Stimulated activated CD8-positive, alpha-beta memory T cell treated with anti-CD3 and anti-CD28 coated beads, Interleukin-15, amount 100 ng/mL, for 24 hours (primary cell): ENCODE measurements at places on chromosomes 7 and 10.
A peak's percentile ranks its signal among the peaks of the same experiment; 100 is the strongest.

DNA sequence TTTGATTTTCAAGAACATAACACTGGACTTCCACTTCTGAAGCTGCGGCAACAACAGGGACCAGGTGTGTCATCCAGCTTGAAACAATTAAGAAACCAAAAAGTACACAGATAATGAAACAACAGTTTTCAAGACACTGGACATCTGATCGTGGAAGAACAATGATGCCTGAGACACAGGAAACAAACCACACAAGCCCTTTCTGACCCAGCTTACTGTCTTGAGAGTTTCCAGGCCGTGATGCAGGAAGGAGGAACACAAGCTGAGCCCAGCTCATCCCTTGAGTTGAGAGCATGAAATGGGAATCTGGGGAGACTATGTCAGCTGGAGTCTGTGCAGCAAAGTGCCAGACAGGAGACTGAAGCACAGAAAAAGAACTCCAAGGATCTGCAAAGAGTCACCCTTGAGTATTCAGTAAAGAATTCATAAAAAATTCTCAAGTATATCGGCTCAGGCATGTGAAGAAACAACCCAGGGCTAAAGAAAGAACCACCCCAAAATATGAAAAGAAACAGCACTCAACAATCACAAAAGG is 91.6 kb downstream of the RNF32 start:
- no peak for DNase-seq

DNA sequence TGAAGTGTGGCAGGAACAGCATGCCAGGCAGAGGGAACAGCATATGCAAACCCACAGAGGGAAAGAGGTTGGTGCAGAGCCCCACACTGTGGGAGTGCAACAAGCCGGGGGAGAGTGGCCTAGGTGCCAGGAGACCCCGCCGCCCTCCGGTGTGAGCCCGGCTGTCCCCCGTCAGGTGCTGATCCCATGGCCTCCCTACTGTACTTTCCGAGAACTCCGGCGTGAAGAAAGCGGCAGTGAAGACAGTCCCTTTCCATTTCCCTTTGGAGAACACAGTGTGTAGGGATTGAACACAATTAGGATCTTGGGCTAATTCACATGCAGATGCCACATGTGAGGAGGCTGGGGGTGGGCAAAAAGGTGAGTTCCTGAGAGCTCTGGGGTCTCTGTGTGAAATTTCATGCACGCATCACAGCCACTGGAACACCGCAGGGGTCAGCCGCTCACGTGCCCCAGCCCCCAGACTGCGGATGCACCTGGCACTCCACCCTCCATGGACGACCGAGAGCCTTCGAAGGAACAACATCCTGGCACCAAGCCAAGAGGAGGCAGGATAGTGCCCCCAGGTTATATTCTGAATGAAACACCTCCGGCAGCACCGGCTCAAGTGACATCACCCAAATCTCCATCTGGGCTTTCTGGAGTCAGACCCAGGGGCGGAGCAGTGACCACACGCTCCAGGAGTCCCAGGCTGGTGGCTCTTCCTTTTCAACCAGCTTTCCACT is 82.1 kb upstream of the PPP2R2D start:
- DNase-seq: no peak

GRCh38 chr7:47474937-47475879 is 106.7 kb downstream of the TNS3 start:
- no peak for DNase-seq

DNA sequence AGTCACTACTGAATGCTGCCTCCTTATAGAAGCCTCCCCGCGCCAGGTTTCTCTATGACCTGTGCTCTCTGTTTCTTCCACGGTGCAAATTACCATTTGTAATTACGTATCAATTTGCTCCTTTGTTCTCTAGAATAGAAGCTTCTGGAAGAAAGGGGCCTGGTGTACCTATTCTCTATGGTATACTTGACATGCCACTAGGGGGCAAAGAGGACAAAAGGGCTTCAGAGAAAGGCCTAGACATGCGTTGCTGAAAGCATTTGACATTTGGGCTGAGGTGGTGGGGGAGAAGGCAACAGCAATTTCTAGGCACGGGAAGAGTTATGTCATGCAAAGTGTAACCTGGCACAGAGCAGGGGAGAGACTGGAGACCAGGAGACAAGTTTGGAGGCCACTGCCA is 148.7 kb downstream of the WDR11 start:
- no peak for DNase-seq

GRCh38 chr10:119555178-119555784 is 12.8 kb upstream of the RGS10 start:
- DNase-seq: no peak

DNA sequence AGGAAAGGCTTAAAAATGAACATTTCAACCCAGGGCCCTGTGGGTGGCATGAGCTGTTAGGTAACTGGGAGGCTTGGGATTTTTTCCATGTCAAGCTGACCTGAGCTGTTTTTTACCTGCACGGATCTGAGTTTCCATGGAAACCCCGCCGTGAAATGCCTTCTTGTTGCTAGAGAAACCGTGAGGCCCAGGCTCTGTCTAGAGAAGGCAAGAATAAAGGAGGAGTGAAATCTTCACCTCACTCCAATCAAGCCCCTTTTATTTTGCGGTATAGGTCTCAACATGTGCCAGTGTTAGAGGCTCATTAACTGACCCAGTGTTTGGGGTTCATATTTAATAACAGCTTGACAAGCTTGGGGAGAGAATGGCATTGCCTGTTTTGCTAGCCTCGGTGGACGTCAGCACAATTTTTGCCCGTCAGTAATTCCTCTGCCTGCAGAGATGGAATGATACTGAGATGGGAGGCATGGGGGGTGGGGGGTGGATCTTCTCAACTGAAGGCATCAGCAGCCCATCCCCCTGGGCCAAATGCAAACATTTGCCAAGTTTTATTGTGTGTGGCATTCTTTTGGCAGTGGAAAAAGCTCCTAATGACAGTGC is 48.9 kb upstream of the PDCD4 start:
- no peak for DNase-seq

DNA sequence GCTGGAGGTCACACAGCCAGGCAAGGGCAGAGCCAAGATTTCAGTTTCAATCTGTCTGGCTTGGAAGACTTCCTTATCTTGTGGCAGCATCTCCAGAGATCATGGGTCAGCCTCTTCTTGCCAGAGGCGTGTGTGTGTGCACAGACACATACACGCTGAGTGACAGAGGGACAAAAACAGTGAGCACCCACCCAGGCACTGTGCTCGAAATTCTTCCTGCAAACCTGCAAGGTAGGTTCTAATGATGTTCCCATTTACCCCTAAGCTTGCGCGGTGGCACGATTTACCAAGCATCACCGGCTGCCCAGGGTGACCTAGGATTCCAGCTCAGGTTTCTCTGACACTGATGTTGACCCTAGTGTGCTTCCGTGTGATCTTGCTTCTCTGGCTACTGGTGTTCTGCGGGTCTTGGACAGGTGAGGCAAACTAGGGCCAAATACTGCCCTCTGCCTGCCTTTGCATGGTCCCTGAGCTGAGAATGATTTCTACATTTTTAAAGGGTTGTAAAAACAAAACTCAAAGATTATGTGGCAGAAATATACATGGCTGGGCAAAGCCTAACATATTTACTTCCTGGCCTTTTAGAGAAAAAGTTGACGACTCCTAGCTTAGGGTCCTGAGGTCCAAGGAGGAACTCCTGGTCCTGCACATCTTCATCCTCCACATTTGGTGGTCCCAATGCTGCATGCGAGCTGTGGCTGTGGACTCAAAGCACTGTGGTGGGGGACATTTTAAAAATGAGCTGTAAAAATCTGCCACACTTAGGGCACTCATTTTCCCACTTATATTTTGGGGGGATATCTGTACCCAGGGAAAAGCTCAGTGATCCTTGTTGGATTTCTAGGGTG is 268.5 kb downstream of the RPS24 start:
- DNase-seq: no peak

DNA sequence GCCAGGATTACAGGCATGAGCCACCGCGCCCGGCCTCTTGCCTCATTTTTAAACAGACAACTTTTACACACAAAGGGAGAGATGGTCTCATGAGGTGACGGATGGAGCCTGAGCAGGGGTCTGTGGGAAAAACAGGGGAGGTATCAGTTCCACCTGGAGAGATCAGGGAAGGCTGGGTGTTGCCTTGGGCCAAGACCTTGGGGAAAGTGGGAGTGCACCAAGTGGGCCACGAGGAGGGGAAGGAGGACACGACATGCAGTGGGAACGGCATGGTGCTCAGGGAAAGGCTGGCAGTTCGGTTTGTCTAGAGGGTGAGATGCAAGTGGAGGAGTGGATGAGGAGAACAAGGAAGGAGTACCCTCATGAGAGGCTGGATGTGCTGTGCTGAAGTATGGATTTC is 8.9 kb upstream of the ZNF777 start:
- DNase-seq: no peak

GRCh38 chr10:34522546-34522945 is 292.6 kb downstream of the PARD3 start:
- no peak for DNase-seq

GRCh38 chr7:69418869-69419670 is 179.2 kb upstream of the AUTS2 start:
- no peak for DNase-seq

DNA sequence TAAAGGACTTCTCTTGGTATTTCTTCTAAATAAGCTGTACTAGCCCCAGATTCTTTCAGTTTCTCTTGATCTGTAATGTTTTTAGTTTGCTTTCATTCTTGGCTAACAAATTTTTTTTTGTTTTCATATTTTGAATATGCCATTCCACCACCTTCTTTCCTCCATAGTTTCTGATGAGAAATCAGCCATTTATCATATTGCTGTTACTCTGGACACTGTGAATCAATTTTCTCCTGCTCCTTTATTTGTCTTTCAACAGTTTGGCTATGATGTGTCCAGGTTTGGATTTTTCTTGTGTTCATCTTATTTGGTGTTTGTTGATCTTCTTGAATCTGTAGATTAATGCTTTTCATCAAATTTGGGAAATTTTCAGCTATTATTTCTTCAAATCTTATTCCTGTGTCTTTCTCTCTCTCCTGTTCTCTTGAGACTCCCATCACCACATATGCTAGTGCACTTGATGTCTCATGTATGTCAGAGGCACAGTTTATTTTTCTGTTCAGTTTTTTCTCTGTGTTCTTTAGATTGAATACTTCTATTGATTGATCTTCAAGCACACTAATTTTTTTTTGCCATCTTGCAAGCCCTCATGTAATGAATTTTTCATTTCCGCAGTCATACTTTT is 15.0 kb downstream of the ELFN1 start:
- DNase-seq: no peak

DNA sequence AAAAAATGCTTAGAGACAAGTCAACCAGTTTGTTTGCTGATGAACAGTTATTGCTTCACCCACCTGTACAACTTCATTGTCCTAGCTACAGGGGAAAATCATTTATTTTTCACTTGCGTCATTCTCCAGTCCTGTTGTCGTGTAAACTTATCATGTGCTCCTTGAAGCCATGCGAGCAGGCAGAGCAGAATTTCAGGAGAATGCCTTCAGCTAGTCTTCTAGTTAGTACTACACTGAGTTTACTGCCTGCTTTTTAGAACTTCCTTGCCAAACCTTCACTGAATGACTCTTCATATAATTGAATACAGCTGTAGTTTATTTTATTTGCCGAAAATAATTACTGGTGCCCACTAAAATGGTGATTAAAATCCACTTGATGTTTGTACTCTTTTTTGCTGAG is 15.6 kb downstream of the RPA3 start:
- no peak for DNase-seq

- no peak for DNase-seq
These were observed 91.8 kb downstream of the ACTR3B start for GRCh38 chr7:152851326-152851725.

DNA sequence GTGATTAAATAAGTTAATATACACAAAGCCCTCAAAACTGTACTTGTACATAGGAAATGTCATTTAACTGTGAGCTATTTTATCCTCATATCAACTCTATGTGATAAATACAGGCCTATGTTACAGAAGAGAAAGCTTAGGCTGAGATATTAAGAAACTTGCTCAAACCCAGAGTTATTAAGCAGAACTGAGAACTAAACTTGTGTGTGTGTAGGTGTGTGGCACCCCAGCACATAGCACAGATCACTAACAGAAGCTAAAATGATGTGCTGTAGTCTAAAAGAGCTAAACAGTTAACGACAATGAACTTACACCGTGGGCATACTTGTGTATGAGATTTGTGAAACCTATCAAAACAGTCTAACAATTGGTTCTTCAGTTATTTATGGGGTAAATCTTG is 34.5 kb downstream of the MTPN start:
- DNase-seq: no peak

GRCh38 chr7:139043823-139044812 is 8.3 kb upstream of the ZC3HAV1L start:
- peak; percentile 14 for DNase-seq

DNA sequence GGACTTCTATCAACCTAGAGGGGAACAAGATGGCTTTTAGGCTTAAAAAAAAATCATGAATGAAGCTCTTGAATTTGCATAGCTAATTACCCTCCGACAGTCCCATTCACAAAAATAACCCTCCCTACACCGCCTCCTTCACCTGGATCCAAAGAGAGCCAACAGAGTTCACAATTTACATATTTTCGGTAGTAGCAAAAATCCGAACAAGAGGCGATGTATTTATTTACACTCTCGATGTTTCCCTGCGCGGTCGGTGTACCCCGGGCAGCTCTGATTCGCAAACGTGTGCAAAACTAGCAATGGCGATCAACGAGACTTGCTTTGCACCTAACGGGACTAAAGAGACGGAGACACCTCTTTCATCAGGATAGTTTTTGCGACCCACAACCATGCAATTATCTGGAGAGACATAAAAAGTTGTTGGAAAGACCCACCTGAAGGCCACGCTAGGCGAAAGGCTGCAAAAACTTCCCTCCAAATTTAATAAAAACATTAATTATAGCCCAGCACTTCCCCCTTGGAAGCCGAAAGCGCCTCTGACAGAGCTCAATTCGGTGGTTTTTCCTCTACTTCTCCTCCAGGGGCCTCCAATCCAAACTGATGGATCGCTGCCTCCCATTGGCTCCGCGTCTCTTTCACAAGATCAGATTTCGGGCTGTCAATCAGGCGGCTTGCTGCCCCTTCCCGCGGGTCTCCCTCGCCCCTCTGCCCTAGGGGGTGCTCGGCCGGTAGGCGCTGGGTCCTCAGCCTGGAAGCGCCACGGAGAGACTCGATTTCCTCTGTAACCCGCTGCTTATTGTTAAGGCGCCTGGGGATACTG is at the start of gene ETV1:
Gene ETV1, minus strand, starts transcription at position 541 of the 823 bp plus-strand sequence. CDS start 614 bp downstream, outside the sequence.
- no peak for DNase-seq

DNA sequence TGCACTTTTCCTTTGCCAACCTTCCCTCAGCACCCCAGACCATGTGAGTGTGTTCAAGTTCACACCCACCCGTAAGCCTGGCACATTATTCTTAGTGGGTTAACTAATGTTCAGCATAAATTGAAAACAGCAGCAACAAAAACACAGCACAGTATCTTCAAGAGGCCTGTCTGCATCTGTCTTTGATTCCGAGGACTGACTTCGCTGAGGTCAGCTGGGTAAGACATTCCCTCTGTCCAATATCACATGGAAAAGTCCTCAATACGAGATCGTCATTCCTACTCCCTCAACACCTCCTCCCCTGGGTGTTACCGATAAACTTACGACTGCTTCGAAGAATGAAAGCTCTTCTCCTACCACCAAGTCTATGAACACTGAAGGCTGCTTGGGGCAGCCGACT is 218.8 kb downstream of the SFMBT2 start:
- no peak for DNase-seq

GRCh38 chr7:12133865-12134264 is 77.2 kb upstream of the TMEM106B start:
- no peak for DNase-seq
